ENCODE measurements at places on chromosomes 1 and 21.

GRCh38 chr1:160006312-160006940 lies 25.4 kb downstream of the PIGM start:
- peak; percentile 76 for DNase-seq

DNA sequence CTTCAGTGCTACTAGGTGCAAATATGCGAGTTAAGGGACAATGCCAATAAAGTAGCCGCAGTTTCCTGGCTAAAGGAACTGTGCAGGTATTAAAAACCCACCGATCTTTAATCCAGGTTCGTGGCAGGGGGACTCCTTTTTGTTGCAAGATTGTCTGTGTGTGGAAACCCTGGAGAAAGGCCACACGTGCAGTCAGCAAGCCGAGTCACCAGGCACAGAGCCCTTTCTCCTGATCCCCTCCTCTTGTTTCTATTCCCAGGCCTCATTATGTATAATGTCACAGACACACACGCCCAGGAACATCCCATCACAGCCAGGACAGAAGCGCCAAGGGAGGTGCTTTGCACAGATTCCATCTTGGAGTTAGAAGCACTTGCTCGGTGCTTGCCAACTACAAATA lies 528.9 kb downstream of the KIF26B start:
- DNase-seq = no peak

DNA sequence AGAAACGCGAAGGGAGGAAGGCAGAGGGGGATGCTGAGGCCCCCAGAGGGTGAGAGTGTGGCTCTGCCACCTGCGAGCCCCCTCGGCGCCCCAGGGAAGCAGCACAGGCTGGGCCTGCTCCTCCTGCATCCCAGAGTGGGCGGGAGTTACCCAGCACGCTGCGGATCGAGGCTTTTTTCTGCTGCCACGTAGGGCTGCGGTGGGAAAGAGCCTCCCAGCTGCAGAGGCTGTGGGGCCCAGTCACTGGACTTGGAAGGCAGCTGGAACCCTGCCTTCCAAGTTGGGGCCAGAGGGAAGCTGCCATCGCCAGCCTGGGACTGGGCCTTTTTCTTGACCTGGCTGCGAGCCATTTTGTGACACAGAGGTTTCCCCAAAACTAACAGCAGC lies 2.3 kb upstream of the GRIK3 start:
- DNase-seq = no peak

DNA sequence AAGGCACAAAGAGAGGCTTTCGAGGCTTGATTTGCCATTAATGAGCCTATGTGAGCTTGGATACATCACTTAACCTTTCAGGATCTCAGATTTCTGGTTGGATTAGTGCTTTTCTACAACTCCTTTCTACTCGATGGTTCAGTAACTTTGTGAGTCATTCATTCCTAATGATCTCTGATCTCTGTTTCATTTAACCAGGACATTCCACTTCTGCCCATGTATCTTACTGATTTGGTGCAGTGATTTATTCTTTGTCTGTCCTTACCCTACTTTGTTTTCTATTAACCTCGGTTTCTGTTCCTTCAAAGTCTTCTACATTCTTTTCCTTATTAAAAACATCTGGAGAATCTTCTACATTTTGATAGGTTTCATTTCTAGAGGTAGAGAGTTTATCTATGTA lies 94.6 kb upstream of the ZBTB18 start:
- DNase-seq = no peak

DNA sequence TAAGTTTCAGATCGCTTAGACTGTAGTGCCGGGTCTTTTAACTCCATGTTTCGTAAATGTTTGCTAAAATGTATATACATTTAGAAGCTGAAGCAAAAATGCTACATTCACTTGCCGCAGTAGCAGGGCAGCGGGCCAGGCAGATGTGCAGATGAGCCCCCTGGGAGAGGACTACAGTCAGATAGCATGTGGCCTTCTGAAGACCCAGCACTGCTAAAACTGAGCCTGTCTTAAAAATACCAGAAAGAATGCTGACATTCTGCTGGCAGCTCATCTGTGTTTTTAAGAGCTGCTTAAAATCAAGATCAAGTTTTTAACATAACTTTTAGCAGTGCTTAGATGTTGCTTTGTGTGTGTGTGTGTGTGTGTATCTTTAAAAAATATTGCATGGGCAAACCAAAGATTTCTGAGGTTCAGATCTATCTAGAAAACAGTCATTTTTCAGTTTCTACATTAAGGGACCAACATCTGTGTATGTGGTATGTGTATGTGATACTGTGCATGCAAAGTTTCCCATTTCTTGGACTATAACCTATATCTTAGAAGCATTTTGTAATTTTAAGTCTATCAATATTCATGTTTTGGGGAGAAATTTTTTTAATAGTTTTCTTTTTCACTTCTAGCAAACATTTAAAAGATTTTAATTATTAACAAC lies 31.7 kb downstream of the CHRM3 start:
- no peak for DNase-seq
